HT-29 (cell line): ENCODE measurements at places on chromosomes 4 and X. TPM values are rescaled to one million over a fixed set of nuclear protein-coding genes. Genes with fewer than 3 reads are reported as not detected.

DNA sequence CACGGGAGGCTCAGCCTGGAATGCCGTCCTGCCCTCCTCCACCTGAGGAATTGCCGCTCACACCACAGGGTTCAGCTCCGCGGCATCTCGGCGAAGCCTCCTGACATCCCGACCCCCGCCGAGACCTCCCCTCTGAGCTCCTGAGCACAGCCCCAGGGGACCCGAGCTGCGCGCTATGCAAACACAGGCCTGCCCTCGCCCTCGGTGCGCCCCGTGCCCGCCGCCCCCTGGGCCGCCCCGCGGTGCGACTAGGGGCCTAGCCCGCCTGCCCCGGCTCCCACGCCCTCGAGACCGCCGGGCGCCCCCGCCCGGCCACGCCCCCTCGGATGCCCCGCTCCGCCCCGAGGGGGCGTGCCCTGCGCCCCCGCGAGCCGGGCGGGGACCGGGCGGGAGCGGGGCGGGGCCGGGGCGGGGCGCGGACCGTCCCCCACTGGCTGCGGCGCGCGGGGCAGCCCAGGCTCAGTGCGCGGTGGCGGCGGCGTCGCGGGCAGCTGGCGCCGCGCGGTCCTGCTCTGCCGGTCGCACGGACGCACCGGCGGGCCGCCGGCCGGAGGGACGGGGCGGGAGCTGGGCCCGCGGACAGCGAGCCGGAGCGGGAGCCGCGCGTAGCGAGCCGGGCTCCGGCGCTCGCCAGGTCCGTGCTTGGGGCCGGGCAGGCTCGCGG, at the start of gene FGFR3:
Gene FGFR3 (plus strand): TSS at position 462 of the 664 bp plus-strand sequence. CDS start 642 bp downstream, outside the sequence.
- peak; percentile 63 for DNase-seq

DNA sequence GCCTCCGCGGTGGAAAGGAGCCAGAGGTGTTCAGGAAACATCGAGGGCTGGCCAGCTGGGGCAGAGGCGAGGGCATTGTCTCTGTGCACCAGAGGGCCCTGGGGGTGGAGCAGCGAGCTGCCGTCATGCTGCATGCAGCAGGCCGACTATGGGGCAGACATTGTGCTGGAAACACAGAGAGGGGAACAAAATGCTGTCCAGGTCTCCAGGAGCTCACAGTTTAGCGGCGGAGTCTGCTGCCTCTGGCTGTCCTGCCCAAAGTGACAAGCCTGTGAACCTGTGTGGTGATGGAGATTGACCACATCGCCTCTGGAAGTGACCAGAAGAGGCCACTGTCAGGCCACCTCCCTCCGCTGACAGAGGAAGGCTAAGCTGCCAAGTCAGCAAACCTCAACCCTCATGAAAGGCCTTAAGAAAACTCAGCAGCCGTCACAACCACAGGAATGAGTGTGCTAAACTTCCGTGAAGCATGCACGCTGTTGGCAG, 20.1 kb upstream of the SASH3 start:
- peak; percentile 82 for DNase-seq

GRCh38 chrX:107729558-107730297, 45.9 kb downstream of the TSC22D3 start:
- no peak for DNase-seq

DNA sequence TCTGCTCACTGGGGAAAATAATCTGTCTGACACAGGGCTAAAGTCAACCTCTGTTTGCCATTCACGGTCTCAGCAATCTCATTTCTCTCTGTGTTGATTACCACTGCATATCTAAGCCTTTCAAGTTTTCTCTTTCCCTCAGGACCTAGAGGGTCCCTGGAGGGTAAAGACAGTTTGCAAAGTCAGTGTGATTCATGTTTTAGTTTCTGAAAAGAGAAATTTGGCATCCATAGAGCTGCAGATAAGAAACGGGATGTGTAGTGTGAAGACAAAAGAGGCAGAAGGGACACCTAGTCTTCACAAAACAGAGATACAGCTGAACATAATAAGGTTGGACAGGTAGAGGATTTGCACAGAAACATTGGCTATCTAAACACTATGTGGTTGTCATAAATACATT, 34.5 kb upstream of the KDR start:
- DNase-seq = no peak

The ARL9 gene
- 0.79 TPM in 1 of 2 replicates, not detected in the other for total RNA-seq

The SMPX gene
- not detected in 2 replicates for total RNA-seq
